CD4-positive, alpha-beta T cell treated with Interferon alpha-2 for 1 hour (primary cell): ENCODE measurements at places on chromosomes 2 and 18.

- no peak for DNase-seq
Observed at GRCh38 chr2:23404426-23404825, 19.4 kb downstream of the KLHL29 start.

DNA sequence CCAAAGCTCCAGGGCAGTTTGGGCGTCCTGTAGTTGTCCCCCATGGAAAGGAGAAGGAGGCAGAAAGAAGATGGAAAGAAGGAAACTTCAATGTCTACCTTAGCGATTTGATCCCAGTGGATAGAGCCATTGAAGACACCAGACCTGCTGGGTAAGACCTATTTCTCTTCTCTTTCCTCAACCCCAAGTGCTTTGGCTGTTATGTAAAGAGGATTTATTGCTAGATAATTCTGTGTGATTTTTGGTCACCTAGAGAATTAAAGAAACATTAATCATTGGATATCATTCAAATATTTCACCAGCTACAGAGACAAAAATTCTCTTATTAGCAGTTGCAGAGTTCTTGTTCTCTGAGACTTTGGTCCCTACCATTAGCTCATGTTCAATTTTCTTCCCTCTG, 1.9 kb downstream of the GALNT5 start:
- no peak for DNase-seq

DNA sequence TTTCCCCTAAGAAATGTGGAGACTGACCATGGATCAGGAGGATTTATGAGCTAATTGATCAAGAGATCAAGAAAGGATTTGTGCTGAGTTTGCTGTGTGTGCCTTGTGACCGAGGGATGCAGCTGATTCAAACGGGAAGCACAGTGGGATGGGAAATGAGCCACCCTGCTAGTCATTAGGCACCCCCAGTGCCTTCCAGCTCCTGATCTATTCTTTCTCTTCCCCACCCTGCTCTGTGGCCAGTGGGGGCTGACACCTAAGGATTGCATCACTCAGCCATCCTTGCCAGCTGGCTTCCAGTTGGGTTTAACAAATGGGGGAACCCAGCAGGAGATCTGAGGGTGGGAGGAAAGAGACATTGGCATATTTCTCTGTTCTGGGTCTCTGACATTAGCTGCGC, 132.2 kb upstream of the CXCR4 start:
- DNase-seq = no peak

- no peak for DNase-seq
Observed at GRCh38 chr2:67865917-67866316, 196.9 kb downstream of the C1D start.

GRCh38 chr18:54561706-54562267, 29.3 kb upstream of the DYNAP start:
- no peak for DNase-seq

- no peak for DNase-seq
Observed at GRCh38 chr2:100895402-100895801, 75.5 kb downstream of the NPAS2 start.

DNA sequence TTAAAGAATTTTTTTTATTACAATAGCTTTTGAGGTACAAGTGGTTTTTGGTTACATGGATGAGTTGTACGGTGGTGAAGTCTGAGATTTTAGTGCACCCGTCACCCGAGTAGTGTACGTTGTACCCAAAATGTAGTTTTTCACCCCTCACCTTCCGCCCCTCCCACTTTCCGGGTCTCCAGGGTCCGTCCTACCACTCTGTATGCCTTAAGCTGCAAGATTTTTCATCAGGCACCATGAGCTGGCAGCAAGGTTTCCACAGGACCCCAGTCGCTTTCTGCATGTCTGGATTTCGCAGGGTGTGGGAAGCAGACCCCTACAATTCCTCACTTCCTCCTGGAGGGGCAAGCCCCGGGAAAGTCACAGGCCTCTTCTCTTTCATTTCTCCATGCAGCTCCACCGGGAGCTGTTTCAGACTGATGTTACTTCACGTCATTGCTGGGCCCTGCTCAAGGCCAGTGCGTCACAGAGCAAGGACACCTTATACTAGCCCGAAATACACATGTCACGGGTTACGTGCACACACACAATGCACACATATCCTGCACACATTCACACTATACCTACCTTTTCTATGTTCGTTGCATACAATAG, 179.1 kb downstream of the ZFP36L2 start:
- no peak for DNase-seq

DNA sequence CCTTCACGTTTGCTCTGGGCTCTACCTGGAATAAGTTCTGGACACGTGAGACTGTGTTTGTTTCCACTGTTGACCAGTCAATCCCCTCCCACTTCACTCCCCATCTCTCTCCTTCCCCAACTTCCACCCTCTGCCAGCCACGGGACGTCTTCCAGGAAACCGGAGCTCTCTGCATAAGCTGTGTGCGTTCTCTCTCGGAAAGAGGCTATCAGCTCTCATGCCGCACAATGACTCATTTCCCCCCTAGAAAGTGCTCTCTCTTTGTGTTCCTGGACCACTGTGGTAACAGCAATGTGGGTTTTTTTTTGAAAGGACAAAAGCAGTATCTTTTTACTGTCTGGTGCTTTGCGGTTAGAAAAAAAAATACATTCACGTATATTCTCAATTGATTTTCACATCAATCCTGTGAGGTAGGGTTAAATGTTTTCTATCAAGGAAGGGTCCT, 10.2 kb downstream of the PROKR1 start:
- peak; percentile 53 for DNase-seq

DNA sequence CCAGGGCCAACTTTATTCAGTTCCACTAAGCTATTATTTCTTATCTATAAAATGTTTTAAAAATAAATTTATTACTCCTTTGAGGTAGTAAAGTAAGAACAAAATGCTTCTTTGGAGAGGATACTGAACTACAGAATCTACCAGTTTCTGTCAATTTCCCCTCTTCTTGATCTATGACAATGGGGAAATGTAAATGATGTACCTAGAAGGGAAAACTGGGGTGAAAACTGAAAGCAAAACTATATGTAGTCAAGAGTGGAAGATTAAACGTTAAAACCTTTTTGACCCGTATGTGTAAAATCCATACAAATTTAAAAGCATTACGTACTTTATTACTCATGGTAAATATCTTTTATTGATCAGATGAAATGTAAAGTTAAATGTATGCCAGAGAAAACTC, 1287.8 kb upstream of the TMEFF2 start:
- DNase-seq = no peak

DNA sequence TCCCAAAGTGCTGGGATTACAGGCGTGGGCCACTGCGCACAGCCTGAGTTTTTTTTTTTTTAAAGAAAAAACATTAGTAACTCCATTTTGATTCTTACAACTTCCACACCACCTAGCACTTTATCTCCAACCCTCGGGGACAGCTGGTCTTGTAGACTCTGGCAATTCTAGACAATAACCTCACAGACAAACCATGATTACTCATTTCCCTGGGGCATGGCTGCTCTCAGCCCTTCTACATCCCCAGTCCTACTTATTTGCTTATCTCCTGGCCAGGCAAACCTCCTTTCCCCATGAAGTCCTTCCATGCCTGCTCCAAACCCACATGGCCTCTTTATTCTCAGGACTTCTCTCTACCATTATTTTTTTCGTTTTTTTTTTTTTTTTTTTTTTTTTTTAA, 91.1 kb downstream of the ACTR3 start:
- DNase-seq = no peak

DNA sequence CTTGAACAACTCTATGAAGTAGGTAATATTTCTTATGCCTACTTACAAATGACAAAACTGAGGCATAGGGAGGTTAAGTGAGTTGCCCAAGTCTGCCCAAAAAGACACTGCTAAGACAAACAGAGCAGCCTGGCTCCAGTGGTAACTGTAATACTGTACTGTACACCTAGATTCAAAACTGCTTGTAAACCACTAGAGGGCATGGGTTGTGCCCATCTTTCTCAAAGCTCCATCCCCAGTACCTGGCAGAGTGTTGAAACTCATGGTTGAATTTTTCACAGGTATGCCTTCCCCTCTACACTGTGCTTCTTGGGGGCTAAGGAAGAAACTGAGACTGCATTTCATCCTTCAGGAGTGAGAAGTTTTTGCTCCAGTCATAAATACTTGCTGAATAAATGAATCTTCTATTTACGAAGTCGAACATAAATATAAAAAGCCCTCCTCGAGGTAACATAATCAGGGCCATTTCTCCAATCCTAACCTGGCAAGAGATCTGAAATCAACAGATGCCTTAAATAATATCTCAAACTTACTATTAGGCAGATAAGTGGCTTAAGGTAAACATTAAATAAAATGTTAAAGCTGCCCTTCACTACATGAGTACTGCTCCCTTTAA, 2.0 kb downstream of the PPP4R1 start:
- DNase-seq = peak; percentile 55

- no peak for DNase-seq
Observed at GRCh38 chr2:201730651-201731285, 32.3 kb upstream of the MPP4 start.
